ENCODE measurements at places on chromosomes 3 and 15.

- no peak for DNase-seq
Observed at GRCh38 chr15:48076454-48076853, 44.3 kb upstream of the SLC24A5 start.

GRCh38 chr15:81379269-81379668 is 5.3 kb upstream of the TMC3 start:
- no peak for DNase-seq

DNA sequence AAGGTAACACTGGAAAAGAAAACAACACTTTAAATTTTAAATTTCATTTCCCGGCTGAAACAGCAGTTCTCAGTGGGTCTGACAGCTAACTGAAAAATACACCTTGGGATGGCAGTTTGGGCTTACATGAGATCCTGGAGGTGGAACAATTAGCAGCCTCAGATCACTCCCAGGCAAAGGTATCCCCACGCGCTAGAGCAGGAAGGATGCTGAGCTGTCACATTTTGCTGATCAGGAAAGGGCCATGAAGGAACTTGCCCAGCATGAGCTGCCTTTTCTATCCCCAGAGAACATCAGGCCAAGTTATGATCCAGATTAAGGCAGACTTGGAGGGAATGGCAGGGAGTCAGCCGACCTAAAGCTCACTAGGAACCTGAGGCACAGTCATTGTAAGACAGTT is 204.8 kb upstream of the SLC2A2 start:
- DNase-seq, result no peak

GRCh38 chr3:121981473-121981872 is 40.6 kb downstream of the ILDR1 start:
- DNase-seq, result no peak

DNA sequence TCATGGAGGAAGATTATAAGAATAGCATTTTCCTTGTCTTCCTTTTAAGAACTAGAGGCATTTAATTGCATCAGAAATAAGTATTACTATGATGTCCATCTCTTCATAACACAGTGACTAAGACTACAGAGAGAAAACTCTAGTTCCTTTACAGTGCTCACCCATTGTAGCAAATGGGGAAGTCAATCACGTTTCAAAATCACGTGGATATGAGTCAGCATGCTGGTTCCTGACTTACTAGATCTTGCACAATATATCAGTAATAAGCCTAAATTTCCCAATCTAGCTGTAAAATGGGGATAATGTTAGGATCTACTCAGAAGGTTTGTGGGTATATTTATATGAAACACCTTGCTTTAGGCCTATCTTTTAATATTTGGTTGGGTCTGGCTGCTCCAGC is 254.8 kb upstream of the EOMES start:
- DNase-seq, result no peak

GRCh38 chr3:126423191-126424038 is 28.7 kb downstream of the CFAP100 start:
- no peak for DNase-seq

GRCh38 chr15:48871542-48871941 is 6.4 kb upstream of the EID1 start:
- no peak for DNase-seq

DNA sequence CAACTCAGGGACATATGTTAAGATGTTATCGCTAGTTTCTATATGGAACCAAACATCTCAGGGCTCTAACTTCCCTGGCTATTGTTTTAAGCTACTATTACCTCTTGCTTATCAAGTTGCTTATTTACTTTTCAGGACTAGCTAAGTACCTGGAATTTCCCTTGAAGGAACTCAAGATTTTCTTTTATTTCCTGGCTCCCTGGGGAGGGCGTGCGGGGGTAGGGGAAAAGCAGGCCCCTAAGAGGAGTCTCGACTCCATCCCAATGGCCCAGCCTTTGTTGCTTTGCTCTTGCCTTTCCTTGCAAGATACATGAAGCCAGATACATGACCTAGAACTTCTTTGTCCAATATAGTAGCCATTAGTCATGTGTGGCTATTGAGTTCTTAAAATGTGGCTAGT is 76.9 kb upstream of the STXBP5L start:
- no peak for DNase-seq

DNA sequence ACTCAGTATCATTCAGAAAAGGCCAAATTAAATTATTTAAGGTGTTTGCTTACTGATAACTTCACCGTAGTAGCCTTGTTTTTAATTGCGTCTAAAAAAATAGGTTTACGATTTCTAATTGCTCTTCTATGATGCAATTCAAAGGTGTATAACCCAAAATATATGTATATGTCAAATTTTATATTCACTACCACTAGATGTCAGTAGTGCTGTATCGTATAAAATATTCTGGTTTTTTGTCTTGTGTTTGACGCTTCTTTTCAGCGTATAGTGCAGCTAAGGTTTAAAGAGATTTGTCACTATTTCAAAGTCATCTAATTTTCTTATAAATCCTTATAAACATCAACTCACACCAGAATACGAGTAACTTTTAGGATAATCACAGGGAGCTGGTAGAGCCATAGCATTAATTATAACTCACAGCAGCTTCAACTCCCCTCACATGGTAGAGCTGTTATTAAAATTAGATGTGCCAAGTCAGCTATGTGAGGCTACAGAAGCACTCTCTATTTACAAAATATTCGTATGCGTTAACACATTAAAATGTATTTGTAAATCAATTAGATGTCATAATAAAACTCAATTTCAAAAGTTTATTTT is 3.5 kb downstream of the PFN2 start:
- peak; percentile 65 for DNase-seq

DNA sequence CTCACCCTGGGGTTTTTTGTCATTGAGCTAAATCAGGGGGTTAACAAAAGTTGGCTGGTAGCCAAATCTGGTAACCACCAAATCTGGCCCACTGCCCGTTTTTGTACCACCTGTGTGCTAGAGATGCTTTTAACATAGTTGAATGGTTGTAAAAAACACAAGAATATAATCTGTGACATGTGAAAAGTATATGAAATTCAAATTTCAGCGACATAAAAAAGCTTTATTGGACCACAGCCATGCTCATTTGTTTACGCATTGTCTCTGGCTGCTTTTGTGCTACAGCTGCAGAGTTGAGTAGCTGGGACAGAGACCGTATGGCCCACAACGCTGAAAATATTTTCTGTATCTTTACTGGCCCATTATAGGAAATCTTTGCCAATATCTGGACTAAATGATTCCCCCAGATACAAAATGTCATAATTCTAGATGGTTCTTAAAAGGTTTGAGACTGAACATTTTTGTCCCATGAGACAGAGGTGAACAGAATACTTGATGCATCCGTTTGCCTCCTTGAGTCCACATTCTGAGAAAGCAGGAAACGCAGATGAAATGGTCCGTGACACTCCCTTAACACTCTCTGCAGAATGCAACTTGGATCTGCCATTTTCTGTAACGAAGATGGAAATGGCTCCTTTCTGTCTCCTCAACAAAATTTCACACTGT is 120.9 kb upstream of the PDZRN3 start:
- no peak for DNase-seq

DNA sequence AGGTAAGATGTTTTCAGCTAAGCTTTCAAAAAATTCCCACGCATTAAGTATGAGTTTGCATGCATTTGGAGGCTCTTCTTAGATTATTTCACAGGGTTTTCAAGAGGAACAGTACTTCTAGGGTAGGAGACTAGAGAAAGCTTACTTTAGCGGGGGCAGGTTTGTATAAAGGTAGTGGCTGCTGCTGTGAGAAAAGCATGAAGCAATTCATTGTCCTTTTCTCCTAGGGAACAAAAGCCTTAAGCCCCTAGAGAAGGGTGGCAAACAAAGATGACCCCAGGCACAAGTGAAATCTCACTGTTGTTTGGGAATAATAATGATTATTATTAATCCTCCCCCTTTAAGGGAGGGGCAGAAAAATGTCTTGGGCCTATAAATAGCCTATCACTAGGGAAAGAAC is 310.7 kb downstream of the DIPK2A start:
- DNase-seq, result no peak

- DNase-seq, result no peak
Observed at GRCh38 chr3:38029400-38030125, at the start of gene PLCD1. PLCD1 (minus strand) TSS chr3:38029642; CDS start chr3:38029539, 103 bp downstream.

DNA sequence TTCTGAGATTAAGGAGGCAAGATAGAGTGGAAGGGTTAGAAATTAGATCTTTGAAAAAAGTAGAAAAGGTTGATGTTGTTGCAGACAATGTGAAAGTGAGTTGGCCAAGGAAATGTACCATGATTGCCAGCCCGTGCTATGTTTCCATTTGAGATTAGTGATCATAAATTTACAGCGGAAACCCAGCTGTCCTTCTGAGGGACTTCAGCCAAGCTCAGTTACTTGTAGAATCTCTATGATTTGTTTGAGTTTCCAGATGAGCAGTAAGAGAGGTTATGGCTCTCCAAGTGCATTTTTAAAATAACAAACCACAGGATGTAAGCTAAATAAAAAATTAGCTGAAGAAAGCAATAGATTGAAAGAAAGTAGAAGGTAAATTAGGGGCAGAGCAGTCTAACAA is 54.2 kb upstream of the RBMS3 start:
- DNase-seq, result no peak

GRCh38 chr15:59299929-59300617 is 72.6 kb downstream of the MYO1E start:
- no peak for DNase-seq

GRCh38 chr3:76756577-76756976 is 283.3 kb upstream of the ROBO2 start:
- no peak for DNase-seq

GRCh38 chr15:100947760-100948429 is 28.7 kb downstream of the LRRK1 start:
- DNase-seq, result no peak

DNA sequence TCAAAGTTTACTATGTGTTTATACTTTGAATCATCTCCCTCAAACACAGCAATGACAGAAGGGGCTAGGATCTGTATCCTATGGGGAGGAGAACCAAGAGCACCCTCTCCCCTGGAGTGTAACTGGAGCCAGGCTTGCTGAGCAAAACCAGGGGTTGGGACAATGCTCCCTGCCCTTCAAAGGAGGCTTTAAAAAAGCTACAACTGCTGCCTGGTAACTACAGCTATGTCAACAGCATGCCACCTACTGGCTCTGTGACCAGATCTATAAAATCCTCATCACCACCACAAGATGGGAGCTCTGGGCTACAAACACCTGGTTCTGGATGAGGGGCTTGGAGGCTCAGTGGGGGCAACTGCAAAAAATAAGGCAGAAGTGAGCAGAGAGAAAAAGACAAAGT is 61.9 kb downstream of the ANO10 start:
- no peak for DNase-seq

DNA sequence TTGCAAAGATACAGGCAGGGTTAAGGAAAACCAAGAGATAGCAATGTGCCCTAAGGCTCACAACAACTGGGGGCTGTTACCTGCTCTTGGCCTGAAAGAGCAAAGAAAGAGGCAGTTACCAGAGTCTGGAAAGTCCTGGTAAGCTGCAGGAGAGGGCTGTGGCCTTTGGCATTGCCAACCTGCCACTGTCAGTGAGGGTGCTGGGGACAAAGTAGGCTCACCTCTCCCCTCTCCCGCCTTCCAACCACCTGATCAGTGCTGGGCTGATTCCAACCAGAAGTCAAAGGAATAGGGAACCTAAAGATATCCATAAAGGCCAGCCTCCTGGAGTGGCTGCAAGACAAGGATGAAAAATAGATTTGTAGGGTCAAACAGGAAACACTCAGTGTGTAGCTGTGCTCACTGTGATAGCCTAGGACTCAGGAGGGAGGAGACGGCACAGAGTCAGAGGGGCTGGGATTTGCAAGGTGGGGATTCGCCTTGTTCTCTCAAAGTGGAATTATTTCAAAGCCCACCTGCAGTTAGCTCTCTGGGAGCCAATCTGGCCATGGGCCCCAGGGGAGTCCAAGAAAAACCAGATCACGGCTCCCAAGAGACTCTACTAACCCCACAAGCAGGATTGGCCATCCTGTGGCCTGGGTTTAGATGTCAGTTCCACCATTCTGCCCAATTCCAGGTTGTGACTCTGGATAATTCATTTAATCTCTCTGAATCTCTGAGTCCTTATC is 204.0 kb upstream of the BCL6 start:
- no peak for DNase-seq

GRCh38 chr15:46956456-46956855 is 760.8 kb upstream of the SEMA6D start:
- no peak for DNase-seq

DNA sequence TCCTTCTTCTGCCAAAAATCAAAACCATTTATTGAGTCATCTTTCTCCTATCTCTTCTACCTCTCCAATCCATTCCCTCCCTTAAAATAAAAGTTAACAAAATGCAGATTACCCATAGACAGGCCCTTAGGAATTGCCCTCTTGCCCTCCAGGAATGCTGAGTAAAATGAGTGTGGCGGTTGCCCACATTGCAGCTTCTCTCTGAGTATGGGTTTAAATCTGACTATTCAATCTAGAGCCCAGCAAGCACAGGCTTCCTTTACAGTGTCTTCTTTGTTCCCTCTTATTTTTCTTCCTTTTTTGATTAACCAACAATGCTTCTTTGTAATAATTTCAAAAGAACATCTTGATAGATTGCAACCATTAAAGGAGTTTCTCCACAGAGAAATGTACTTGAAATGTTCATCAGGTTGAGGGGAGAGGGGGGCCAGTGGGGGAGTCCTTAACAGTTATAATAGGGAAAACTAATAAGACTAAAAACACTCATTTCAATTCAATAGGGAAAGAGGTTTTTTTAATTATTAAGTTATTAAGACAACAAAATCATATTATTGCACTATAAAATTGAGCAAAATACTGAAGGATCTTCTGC is 135.3 kb upstream of the LMCD1 start:
- no peak for DNase-seq

- no peak for DNase-seq
Observed at GRCh38 chr3:79146024-79146423, 621.8 kb downstream of the ROBO1 start.

- no peak for DNase-seq
Observed at GRCh38 chr3:32685543-32686185, 676 bp downstream of the CNOT10 start.

DNA sequence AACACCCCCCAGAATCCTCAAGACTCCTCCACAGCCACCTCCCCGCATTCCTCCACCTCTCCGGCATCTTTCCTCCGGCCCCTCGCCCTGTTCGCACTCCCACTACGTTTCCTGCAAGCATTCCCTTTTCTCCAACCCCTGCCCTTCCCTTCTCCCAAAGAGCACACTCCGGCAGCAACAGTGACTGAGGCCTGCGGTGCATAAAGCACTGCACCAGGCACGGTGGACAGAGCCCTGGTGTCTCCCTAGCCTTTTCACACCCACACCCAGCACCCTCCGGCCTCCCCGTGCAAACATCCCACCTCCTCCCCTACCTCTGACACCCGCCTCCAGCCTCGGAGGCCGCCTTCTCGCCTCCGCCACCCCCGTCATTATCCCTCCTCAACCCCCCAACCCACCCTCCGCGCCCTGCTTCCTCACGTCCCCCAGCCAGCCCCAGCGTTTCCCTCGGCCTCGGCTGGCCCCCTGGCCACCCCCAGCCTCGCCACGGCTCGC is 577 bp downstream of the ZNF148 start:
- no peak for DNase-seq

GRCh38 chr15:44682211-44682610 is 18.7 kb upstream of the SPG11 start:
- no peak for DNase-seq

DNA sequence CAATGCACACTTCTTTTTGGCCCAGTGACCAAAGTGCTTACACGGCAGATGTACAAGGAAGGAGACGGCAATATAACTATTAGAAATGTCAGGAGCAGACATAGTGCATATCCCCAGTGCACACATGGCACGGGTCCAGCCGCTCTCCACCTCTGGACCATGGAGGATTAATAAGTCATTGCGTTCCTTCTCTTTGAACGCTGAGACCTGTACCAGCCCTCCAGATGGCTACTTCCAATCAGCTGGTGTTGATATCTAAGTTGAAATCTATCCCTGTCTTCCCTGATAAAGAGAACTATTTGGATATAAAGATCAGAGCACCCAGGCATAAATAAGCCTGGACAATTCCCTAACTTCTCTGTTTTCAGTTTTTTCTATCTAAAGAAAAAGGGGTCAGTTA is 212.5 kb downstream of the CADPS start:
- no peak for DNase-seq
